Activated T-cell treated with anti-CD3 and anti-CD28 coated beads, Interleukin-2, amount 50 U/mL, for 72 hours (primary cell): ENCODE measurements at places on chromosomes 7 and 10. TPM values are rescaled to one million over a fixed set of nuclear protein-coding genes. Genes with fewer than 3 reads are reported as not detected.

DNA sequence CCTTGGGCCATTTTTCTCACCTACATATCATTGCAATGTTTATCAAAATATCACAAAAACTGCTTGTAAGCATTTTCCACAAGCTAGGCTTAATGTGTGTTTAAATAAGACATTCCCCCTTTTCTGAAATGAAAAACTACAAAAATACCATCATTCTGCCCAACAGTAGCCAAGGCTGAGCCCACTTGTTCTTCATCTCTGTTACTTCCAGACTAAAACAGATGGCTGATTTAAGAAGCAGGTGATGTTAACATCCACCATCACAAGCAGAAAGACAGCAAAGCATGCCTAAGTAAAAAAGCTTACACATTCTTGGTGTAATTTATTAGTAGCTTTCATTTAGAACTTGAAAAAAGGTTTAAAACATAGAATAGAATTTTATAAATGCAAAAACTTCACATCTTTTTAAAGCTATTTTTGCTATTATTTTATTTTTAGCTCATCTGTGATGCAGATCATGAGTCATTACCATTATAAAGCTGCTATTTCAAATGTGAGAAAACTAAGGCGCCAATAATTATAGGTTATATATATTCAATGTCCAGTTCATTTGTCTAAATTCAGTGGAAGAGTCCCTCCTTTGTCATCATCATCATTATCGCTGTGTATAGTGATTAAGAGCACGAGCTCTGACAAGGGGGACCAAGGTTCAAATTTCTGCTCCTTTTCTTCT is 109.4 kb downstream of the RELN start:
- no peak for DNase-seq

DNA sequence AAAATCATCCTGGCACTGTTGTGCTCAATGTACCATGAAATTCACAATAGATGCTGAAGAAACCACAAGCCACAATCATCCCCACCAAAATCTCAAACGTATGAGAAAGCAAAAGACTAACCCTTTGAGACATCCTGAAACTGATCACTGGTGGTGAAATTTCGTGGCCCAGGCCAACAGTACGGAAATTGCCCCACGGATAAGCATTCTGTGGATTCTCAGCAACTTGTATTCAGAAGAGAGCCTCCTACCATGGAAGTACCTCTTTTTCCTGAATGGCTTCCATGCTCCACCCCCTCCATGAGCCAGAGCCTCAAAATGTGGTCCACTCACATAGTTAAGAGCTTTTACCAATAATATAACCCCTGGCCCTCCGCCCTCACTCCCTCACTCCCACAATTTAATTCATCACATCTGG is 163.9 kb upstream of the AUTS2 start:
- DNase-seq = peak; percentile 1

GRCh38 chr7:81869670-81870069 is 99.8 kb upstream of the HGF start:
- no peak for DNase-seq

Gene HECW1
- not detected for total RNA-seq

DNA sequence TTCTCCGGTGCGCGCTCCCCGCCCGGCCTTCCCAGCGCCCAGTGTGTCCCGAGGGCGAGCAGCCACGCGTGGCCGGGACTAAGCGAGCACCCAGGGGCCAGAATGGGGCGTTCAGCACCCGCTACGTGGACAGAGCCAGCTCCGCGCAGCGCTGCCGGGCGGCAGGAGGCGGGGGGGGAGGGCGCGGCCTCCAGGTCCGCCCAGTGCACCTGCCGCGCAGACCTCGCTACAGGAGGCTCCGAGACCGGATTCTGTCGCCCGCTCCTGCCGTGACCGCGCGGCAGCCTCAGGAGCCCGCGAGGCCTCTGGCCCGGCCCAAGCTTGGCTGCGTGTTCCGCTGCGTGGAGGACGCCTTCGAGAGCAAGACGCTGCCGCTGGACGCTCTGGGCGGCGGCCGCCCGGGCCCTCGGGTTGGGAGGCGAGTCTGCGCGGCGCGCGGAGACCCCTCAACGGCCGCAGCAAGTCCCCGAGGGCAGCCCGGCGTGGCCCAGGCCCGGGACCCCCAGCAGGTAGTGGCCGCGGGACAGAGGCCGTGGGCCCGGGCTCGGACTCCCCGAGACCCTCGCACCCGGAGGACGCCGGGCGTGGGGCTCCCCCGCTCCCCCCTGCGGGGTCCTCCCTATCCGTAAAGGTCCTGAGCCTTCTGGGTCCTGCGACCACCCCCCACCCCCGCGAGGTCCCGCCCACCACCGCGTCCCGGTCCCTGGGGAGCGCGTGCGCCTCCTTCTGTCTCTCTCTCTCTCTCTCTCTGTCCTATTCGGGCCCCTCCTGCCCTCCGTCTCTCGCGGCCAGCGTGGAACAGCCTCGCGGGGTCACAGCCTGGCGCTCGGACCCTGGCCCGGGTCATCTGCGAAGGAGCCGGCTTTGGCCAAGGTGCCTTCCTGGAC is 904 bp upstream of the DPYSL4 start:
- DNase-seq = peak; percentile 60

Gene CACNA2D1
- 0.46 TPM for total RNA-seq

GRCh38 chr10:62000726-62001125 is 99.2 kb downstream of the ARID5B start:
- DNase-seq = no peak

GRCh38 chr10:71138166-71138830 is 74.1 kb upstream of the UNC5B start:
- no peak for DNase-seq

GRCh38 chr10:69650589-69651261 is 20.7 kb downstream of the FAM241B start:
- no peak for DNase-seq

DNA sequence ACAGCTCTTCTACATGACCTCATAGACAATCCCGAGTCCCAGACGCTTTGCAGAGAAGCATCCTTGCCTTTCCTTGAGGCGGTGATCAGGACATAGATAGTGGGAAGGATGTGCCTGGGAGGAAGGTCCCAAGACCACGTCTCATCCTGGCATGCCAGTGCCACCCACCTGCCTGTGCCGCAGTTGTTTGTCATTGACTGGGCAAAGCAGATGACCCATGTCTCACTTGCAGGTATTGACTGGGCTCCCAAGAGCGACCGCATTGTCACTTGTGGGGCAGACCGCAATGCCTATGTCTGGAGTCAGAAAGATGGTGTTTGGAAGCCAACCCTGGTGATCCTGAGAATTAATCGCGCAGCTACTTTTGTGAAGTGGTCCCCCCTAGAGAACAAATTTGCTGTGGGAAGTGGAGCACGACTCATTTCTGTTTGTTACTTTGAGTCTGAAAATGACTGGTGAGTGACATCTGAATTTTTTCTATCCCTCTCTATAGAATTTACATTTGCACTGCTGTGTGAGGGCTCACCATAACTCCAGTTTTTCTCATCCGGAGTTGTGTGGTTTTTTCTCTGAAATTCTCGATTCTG is 18.5 kb downstream of the ARPC1A start:
- no peak for DNase-seq
